Glutamatergic neuron (in vitro differentiated cells): ENCODE measurements at places on chromosomes 7 and 10. TPM values are rescaled to one million over a fixed set of nuclear protein-coding genes. Genes with fewer than 3 reads are reported as not detected.

Gene TUBAL3
- total RNA-seq, result not detected

DNA sequence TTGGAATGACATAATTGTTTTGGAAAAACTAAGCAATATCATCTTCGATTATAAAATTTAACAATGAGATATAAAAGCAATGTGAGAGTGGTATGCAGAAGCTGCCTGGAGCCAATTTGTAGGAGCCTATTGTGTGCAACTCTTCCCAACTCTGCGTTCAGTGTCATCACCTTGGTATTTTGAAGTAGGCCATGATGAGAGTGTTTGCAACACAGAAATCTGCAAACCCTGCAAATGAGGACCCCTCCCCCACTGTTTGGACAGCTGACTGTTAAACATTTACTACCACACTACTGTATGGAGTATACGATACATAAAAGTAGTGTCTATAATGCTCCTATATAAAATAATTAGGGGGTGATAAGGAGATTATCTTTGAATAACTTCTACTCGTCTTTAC, 531.3 kb downstream of the ATRNL1 start:
- DNase-seq, result no peak

- no peak for DNase-seq
Observed at GRCh38 chr7:64099656-64100531, 54.7 kb downstream of the ZNF727 start.

DNA sequence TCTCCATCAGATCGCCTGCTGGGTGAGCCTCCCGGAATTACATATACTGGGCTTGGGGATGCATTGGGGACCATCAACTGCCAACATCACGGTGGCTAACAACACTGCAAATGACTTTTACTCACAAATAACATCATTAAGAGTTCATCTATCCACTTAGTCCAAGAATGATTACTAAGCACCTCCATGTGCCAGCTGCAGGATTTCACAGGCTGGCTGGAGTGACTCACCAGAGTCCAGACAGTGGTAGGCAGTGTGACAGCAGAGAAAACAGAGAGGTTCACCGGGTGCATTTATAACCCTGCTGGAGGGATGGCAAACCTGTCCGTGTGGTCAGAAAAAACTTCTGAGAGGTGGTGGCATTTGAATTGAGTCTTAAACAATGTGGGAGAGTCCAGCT, 3.2 kb upstream of the IGFBP3 start:
- no peak for DNase-seq
